ENCODE measurements at places on chromosomes 16 and 17.

DNA sequence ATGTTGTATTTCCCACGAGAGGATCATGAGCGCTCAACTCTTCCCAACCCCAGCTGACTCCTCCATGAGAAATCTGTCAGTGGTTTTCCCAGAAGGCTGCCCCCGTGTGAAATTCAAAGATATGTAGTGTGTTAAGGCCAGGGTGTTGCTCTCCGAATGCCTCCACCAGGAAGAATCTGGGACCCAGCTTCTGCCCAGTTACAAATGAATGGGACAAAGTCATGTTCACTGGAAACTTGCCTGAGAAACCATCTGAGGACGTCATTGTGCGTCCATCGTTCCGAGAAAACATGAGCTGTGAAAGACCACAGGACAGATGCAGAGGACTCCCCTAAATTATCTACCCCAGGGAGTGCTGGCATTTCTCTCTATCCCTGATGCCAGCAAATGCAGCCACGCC, 86.0 kb downstream of the AIPL1 start:
- no peak for DNase-seq

- DNase-seq: no peak
Observed at GRCh38 chr16:5820472-5820871, 722.9 kb upstream of the EEF2KMT start.

- no peak for DNase-seq
Observed at GRCh38 chr16:57102888-57103851, 10.8 kb downstream of the CPNE2 start.

- DNase-seq: no peak
Observed at GRCh38 chr17:64129515-64129764, 504 bp downstream of the ERN1 start.

DNA sequence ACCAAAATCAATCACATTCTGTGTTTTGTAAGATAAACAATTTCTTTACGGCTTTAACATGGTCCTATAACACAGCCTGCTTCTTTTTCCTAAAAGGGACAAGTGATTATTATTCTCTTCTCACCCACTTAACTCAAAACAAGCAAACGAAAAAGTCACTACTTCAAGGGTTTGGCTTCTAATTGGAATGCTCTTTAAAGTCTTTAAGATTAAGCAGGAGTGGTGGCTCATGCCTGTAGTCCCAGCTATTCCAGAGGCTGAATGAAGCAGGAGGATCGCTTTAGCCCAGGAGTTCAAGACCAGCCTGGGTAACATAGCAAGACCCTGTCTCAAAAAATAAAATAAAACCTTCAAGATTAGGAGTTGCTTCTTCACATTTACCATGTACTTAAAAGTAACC, 66.6 kb upstream of the CNEP1R1 start:
- DNase-seq: no peak

- peak; percentile 65 for DNase-seq
Observed at GRCh38 chr17:64661976-64662773, at the start of gene SMURF2. SMURF2 (minus strand) TSS chr17:64662307; CDS start chr17:64661880, 427 bp downstream.

DNA sequence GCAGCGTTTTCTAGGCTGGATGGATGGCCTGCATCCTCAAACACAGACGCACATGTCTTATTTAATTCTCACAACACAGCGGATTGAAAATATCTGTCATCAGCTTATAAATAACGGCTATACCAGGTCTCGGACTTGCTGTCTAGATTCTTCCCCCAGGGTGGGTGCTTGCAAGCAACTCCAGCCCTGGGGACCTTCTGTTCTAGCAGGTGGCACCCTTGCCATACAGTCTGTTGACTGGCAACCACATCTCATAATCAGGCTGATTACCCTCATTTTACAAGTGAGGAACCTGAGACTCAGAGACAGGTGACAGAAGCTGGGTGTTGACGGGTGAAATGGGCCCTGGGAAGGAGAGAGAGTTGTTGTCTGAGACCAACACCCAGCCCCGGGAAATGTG, 16.2 kb upstream of the SEZ6 start:
- no peak for DNase-seq

- DNase-seq: no peak
Observed at GRCh38 chr17:48451489-48451888, 21.5 kb upstream of the SKAP1 start.

DNA sequence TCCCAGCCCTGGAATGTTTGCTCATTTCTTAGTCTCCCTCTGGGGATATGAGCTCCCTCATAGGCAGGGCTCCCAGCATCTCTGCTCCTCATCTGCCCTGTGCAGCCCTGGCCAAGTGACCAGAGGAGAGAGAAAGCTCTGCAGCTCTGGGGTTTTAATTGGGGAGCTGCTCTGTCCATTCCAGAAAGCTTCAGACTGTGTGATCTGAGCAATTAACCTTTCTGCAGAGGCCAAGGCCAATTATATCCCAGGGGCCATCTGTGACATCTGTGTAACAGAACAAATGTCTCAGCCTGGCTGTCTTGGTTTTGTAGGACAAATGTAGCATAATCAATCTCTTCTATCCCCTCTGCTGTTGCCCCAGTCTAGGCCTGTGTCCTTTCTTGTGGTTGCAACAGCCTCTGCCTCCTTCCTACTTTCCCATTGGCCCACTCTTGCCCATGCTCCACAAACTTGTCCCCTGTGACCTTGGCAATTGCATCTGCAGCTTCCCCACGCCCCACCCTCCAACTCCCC, 156.0 kb downstream of the GSG1L start:
- DNase-seq: no peak

DNA sequence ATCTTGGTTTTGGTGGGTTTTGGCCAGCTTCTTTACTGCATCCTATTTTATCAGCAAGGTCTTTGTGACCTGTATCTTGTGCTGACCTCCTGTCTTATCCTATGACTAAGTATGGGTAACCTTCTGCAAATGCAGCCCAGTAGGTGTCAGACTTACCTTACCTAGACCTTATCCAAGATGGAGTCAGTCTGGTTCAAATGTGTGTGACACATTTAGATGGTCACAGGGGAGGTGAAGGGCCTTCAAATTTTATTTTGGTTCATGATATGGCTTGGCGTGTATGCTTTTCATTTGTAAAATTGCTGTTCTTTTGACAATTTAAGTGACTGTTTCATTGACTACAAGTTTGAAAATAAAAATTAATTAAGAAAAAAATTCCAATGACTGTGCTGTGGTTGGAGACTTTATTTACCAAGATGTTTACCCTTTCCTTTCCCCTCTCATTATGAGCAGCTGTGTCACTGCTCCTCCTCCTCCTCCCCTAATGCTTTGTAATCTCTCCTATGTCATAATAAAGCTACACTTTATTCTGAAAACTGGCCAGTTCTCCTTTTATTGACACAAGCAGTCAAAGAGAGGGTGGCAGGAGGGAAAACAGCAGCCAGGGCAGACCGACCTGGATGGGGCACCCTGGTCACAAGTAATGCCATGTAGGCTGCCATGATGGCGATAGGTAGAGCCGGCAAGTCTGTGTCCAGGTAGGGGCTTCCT, 49.4 kb downstream of the TNFRSF13B start:
- no peak for DNase-seq

GRCh38 chr16:6016530-6017184, 919.1 kb upstream of the EEF2KMT start:
- DNase-seq: no peak

- no peak for DNase-seq
Observed at GRCh38 chr16:84554627-84555328, 50.3 kb upstream of the MEAK7 start.
